ENCODE measurements at places on chromosomes 1 and 21.

- DNase-seq, result peak; percentile 32
Observed at GRCh38 chr1:1122078-1122811, 6.4 kb upstream of the C1orf159 start.

DNA sequence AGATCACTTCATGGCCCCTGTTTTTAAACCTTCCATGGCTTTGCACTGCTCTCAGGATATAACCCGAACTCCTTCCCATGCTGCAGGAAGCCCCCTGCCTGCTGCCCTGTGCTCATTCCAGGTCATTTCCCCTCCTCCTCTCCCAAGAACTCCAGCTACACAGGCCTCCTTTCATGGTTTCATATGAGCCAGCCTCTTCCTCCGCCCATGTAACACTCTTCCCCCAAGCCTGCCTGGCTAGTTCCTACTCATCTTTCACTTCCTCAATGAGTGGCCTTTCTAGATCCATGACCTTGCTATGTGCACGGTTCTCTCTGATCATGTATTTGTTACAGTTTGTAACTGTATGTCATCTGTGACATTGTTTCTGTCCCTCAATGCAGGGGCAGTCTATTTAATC is 3.1 kb upstream of the NCF2 start:
- no peak for DNase-seq

- no peak for DNase-seq
Observed at GRCh38 chr1:217091561-217091960, 368.3 kb upstream of the ESRRG start.

DNA sequence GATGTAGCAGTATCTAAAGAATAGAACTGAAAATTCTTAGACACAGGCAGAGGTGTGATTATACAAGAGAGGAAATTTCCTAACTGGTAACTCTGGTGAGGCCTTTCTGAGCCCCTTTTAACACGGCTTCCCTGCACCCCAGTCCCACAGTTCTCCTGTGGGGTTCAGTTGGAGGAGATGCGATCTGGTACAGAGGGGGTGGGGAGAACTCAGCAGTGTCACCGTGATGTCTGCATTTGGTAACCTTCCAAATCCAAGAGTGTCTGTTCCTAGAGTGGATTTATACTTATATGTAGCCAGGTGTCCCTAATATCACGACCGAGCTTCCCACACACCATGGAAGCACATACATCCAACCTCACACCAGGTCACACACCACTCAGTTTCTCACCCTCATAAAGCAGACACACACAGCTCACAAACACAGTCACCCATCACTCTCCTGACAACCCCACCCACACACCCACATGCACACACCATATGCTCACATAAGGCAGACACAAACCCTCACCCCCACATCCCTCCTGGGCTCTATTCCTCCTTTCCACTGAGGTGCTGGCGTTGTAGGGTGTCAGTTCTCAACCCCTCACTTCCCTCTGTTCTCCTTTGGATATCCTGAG is 48.5 kb downstream of the RHBG start:
- DNase-seq, result peak; percentile 66

DNA sequence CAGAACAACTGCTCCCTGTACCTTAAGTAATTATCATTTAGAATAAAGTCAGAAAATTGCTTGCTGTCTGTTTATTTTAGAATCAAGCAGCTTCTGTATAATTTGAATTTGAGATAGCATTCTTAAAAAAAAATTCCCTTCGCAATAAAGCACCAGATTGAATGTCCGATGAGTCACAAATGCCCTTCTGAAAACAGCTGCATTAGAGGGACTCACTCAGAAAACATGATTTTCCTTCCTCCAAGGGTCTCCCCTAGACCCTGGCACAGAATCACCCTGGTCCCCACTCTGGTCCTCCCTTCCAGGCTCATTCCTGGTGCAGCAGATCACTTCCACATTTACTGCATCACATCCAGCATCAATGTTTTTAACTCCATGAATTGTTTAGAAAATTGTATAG is 471.1 kb upstream of the VAMP3 start:
- DNase-seq, result no peak

DNA sequence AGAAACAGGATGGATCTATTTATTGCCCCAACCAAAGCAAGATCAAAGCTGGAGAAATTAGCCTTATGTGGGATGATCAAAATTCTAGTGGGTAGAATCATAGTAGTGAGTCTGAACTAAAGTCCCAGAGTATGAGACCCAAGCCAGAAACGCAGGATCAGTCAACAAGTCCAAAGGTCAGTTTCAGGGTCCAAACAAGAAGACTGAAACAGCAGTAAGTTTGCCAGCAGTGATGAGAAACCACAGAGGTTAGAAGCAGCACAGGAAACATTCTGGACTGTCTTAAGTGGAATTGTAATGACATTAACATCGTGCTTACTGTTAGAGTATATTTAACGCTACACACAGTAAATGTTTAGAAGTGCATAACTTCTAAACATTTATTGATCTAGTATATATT is 251.0 kb downstream of the LRRIQ3 start:
- no peak for DNase-seq

- no peak for DNase-seq
Observed at GRCh38 chr1:89721351-89721750, 88.4 kb downstream of the LRRC8C start.

GRCh38 chr1:153387001-153387400 is 3.9 kb downstream of the S100A8 start:
- DNase-seq, result no peak

- DNase-seq, result no peak
Observed at GRCh38 chr1:169259816-169260215, 107.8 kb downstream of the NME7 start.

Data from occipital lobe (tissue), 3 donors.